ENCODE measurements at places on chromosomes 1 and 21. TPM values are rescaled to one million over a fixed set of nuclear protein-coding genes. Genes with fewer than 3 reads are reported as not detected.

DNA sequence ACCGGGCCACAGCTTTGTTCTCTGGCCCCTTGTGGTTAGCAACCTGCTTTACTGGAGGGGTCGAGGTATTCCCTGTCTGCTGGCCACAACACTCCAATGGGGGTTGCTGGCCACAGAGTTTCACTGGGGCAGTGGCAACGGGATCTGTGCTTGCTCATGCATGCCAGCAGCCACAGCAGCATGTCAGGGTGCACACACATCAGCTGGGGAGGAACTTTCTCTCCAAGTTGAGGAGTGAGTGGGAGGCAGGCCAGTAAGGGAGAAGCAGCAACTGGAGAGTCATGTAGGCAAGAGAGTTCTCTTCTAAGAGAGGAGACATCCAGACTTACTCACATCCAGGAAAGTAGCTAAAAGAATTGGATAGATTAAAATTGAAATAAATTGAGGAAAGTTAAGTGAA, 38.0 kb downstream of the SAMD13 start:
- no peak for DNase-seq

DNA sequence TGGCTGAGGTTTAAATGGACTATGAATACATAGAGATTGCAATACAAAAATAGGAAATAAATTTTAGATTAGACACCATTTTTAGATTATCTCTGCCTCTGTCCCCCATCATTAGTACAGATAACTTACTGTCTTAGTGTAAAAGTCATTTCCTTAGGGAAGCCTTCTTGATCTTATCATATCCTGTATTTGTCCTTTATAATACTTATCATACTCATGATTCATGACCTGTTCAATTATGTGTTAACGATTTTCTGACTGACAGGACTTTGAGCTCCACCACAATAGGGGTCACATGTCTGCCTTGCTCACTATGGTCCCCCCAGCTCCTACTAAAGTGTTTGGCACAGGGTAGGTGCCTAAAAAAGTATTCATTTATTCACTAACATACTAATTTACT, 14.6 kb downstream of the TEX38 start:
- DNase-seq, result peak; percentile 72

GRCh38 chr21:40200946-40201345, 333.7 kb downstream of the PCP4 start:
- DNase-seq, result no peak

DNA sequence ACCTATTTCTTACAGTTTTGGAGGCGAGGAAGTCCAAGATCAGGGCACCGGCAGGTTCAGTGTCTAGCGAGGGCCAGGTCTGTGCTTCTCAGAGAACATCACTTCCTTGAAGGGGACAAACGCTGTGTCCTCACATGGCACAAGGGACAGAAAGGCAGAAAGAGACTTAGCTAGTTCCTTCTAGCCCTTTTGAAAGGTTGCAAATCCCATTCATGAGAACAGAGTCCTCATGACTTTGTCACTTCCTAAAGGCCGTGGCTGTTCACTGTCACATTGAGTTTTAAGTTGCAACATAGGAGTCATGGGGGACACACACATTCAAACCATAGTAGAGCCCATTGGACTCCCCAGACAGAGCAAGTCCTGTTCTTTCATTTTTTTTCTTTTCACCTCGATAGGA, 27.4 kb downstream of the PER3 start:
- no peak for DNase-seq

DNA sequence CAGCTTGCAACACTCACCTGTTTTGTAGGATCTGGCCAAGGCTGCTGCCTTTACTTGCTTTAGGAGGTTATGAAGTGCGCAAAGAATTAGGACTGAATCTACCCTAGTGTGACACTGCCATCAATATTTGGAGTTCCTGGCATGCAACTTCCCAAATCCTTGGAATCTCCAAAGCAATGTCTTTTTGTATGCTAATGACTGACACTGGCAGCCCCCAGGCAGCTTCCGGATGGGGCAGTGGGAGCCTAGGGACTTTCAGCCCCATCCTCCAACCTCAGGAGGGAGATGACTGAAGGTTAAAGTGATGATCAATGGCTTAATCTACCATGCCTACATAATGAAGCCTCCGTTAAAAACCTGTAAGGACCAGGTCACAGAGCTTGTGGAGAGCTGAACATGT, 5.5 kb downstream of the RCC2 start:
- DNase-seq, result no peak

DNA sequence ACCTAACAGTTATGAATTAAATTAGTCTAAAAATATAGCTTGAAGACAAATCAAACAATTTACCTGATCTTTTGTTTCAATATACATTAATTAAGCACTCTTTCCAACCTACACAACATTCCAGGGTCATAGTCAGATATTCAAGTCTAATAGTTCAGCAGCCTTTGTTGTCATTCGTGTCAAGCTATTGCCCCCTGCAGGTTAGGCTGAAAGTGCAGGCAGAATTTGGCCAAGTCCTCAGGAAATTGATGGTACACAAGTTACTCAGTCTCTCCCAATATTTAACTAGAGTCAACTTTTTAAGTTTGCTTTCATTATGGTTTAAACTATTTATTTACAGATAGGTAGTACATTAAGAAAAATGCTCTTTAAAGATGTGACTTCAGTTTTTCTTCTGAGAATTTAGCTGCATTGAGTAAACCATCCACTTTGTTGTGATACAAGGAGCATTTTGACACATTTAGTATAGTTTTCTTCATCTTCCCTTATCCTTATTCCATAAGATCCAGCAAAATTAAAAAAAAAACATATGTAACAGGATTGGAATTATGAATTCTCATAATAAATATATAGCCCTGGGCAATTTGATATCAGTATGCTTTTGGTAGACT, 130.3 kb upstream of the DPYD start:
- DNase-seq, result peak; percentile 89

DNA sequence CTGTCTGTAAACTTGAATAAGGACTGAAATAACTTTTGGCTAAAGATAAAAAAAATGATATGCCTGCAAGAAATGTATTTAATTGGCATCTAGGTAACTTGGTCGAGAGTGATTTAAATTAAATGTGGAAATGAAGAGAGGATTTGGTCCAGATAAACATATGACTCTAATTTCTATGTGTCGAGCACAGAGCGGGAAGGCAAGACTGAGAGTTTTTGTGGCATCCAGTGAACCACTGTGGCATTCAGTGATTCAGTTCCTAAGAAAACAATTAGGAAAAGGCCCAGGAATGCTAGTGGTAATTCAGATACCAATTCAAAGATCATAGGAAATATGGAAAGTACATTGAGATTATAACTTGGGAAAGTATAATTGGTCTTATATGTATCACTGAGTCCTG, 39.6 kb downstream of the PDE4B start:
- DNase-seq, result no peak

- no peak for DNase-seq
These were observed 13.5 kb upstream of the LORICRIN start for GRCh38 chr1:153246018-153246417.

- DNase-seq, result no peak
These were observed 299.1 kb downstream of the CAMTA1 start for GRCh38 chr1:7084232-7084894.

The PROK1 gene
- not detected for total RNA-seq
